Brain microvascular endothelial cell (primary cell): ENCODE measurements at places on chromosomes 7 and 10.

DNA sequence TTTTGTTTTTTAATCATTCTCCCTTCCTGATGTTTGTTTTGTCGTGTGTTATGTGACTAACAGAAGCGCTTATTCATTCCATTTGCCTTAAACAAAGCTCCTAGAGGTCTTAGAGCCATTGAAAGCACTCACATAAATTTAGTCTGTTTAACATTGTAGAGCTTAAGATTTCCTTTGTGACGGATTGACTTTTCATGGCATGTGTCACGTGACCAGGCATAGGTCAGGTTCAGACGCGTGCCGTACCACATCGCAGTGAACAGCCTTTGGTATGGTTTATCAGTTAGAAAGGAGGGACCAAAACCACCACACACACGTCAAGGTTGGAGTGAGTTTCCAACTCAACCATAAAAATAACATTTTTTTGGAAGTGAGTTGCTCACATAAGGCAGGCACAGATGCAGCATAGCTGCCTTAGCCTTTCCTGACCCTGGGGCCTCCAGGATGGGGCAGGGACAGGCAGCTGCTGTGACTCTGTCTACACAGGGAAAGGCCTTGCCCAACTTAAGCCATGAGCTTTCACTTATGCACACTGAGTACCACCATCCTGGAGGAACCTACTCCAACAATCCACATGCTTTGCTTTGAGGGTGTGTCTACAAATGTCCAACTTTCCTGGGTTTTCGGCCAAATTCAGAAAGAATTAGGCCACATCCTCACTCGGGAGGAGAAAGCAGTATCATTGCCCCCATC is 55.5 kb downstream of the WDFY4 start:
- DNase-seq = no peak

GRCh38 chr10:102795453-102796406 is 41.5 kb downstream of the CYP17A1 start:
- no peak for DNase-seq

GRCh38 chr10:3064423-3064822 is 2.9 kb upstream of the PFKP start:
- DNase-seq = no peak

- no peak for DNase-seq
These were observed 100.9 kb downstream of the PDGFA start for GRCh38 chr7:418636-419280.

- no peak for DNase-seq
These were observed 11.5 kb downstream of the AKR1E2 start for GRCh38 chr10:4837551-4837950.
